ENCODE measurements at places on chromosomes 2 and 18.
A peak's percentile ranks its signal among the peaks of the same experiment; 100 is the strongest.

DNA sequence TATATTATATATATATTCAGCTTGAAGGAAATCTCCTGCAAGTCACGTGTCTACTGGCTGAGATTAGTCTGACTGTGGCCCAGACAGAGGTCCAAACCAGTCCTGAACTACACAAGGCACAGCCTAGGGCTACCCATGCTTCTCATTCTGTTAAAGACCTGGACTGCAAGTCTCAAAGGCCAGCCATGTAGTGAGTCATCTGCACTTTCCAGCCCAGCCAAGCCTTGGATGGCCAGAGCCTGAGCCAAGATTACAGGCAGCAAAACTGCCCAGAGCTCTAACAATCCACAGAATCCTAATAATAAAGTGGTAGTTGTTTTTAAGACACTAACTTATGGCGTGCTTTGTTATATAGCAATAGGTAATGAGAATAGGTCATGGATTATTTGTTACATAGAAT is 259.6 kb downstream of the SS18 start:
- DNase-seq = peak; percentile 54

DNA sequence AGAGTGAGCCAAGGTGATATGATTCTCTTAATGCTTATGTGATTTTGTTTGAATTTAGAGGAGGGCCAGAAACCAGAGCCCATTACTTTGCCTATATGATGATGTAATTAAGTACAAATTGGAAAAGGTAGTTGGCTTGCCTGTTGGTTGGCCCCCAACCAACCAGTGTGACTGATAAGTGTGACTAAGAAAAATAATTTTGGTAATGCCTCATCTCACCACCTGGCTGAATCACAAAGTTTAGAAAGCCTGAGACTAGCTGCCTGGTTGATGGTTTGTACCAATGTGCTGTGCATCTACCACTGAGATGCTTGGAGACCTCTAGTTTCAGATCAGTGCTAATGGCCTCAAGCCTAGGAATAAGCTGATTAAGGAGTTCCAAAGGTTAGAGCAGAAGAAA is 338.7 kb downstream of the CDH2 start:
- peak; percentile 16 for DNase-seq

GRCh38 chr2:168396131-168396530 is 59.9 kb upstream of the CERS6 start:
- DNase-seq = no peak

- no peak for DNase-seq
Observed at GRCh38 chr18:78894033-78894305, 85.6 kb upstream of the SALL3 start.

DNA sequence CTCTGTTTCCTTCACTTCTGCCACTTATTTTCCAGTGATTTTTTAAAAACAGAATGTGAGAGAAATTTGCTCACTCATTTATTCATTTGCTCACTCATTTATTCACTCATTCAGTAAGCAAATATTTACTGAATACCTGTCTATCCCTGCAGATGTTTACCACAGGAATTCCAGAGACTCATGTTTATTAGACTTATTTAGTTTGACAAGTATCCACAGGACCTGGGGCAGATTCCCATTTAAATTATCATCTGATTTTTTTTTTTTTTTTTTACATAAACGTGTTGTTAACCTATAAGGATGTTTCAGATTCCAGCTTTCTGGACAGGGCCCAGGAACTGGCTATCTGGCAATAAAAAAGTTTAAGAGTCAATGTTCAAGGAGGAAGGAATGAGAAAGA is 175.1 kb upstream of the ERBB4 start:
- no peak for DNase-seq

GRCh38 chr2:105184420-105184819 is 57.1 kb upstream of the GPR45 start:
- no peak for DNase-seq

GRCh38 chr2:143282684-143283083 is 153.5 kb downstream of the ARHGAP15 start:
- DNase-seq = no peak

- no peak for DNase-seq
Observed at GRCh38 chr2:196956069-196956468, 29.6 kb upstream of the PGAP1 start.

- DNase-seq = peak; percentile 95
Observed at GRCh38 chr18:40877096-40877495, 1077.9 kb upstream of the PIK3C3 start.

- DNase-seq = peak; percentile 89
Observed at GRCh38 chr18:59885579-59886163, 14.1 kb upstream of the PMAIP1 start.

GRCh38 chr2:150212722-150213171 is 274.7 kb downstream of the RND3 start:
- peak; percentile 77 for DNase-seq

GRCh38 chr18:24170360-24170759 is 31.5 kb downstream of the CABYR start:
- no peak for DNase-seq

DNA sequence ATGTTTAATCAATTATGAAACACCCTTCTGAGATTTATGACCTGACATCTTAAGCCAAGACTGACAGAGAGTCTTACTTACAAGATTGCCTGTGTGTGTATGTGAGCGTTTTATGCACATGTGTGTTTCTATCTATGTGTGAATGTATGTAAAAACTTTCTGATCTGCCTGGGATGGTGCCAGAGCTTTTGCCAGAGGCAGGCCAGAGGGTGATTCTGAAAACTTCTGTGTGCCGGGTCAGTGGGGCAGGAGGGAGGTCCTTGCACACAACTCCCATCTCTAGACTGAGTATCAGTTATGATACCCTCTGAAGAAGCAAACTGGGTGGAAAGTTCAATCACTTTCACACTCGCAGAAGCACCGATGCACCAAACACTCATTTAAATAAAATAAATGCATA is 335.0 kb upstream of the NT5C1B start:
- DNase-seq = no peak

GRCh38 chr2:88810017-88810416 is 118.5 kb downstream of the RPIA start:
- DNase-seq = no peak
